ENCODE measurements at places on chromosomes 7 and 10.

DNA sequence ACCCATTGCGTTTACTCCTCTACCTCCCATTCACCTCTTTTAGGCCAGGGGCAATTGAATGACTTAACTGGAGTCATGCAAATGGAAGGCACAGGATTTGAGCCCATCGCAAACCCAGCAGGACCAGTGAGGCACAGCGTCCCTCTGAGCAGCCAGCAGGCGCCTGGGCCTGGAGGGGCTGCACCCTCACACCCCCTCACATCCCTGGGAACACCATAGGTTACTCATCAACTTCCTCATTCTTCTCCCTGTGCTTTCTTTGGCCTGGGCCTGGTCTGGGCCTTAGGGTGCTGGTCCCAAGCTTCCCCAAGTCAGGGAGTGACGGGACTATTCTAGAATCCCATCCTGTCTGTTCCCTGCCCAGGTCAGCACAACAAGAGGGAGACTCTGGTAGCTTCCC, 169.4 kb upstream of the EEPD1 start:
- DNase-seq: no peak

DNA sequence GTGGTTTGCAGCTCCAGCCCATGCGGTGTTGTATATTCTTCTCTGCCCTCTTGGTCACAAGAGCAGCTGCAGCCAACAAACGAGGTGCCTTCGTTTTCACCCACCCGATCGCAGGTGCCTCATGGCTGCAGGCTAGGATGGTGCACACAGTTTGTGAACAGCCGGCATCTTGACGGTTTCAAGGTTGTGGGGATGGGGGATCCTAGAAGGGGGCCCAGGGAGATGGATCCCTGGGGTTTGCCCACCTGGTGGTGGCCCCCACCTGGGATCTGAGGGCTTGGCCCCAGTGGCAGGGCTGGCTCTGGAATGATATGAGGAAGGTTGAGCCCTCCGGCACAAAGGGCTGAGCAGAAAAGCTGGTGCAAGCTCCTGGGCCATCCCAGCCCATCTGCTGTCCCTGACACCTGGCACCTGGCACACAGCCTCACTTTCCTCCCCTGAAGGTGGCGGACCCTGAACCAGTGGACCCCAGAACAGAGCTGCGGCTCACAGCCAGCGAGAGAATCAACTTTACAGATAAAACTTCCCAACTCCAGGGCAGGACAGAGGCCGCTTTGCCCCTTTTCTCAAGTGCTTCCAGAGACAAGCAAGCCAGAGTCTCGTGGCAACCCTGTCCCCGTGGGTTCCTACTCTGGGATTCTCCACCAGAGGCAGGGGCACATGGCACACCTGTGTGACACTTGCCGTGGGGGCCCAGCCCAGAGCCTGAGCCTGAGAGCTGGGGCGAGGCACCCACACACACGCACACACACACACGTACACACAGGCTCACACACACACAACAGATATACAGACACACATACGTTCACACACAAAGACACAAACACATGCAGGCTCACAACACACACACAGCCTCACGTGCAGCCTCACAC, 177.3 kb upstream of the PPP2R2D start:
- DNase-seq: no peak

DNA sequence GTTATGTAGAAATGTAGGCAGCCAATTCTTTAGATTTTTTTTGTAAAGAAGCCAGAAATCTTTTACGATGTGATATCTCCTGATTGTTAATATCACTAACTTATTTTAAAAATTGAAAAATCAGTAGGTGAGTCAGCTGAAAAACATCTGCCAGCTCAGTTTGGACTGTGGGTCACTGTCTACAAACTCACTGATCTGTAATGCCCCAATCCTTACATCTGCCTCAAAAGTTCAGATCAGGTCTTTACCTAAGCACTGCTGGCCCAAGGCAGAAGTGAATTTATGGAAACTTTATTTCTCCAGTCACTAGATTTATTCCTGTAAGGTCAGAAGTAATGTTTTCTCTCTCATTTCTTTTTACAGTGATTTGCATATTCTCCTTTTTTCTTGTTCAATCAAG, 31.0 kb upstream of the FAM13C start:
- no peak for DNase-seq

DNA sequence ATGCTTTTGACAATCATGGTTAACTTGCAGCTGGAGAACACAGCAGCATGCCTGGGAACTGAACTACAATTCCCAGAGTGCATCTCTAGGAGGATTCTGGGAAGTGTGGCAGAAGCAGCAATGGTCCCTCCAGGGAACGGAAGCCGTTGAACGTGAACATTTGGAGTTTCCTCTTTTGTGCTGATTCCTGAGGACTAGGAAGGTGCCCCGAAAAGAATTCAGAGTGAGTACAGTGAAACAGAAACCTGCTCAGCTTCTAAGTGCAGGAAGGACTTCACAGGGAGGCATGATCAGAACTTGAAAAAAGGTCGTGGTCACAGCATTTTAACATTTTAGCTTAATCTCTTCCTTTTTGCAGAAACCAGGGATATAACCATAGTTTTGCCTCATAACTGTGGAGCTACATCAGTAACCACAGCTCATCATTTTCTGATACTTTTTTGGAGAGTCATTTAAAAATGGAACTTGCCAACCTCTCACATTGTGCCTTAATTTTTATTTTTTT, at the start of gene NUDT13:
NUDT13 (plus strand) TSS at position 111 of the 505 bp plus-strand sequence. CDS start 3,911 bp downstream, outside the sequence.
- DNase-seq: peak; percentile 2

DNA sequence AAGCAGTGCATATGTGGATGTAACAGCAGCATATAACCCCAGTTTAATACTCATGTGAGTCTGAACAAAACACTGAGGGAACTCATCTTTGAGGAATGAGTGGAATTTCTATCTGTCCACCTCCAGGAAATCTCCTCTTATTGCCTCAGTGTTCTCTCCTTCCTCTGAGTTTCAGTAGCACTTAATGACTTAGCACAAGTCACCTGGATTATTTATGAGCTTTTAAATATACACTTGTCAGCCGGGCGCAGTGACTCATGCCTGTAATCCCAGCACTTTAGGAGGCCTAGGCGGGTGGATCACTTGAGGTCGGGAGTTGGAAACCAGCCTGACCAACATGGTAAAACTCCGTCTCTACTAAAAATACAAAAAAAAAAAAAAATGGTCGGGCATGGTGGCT, 4.3 kb downstream of the LRRC20 start:
- no peak for DNase-seq

- DNase-seq: no peak
Observed at GRCh38 chr7:92631067-92631849, 41.1 kb upstream of the FAM133B start.

DNA sequence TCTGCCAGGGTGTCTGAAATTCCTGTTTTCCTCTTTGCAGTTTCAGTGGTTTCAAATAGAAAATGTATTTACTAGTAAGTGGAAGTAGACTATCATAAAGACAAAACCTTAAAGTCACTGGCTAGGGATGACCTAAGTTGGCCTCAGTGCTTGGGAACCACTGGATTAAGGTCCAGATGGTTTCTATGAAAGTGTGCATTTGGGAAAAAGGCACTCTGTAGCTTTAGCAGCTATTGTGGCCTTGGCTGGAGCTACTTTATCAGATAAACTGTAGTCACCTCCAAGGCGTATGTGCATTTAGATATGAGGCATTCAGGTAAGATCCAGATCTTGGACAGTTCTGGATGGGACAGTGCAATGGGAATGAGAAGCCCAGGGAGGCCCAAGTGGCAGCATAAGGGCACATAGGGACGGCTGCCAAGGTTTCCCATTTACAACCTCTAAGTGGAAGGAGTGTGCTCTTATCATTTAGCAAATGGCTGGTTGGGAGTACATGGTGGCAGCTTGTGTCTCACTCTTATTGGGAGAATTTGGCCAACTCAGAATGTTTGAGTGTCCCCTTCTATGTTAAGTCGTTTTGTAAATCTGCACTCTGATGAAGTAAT, 185.6 kb downstream of the LRMDA start:
- DNase-seq: peak; percentile 7

GRCh38 chr7:105940109-105940508, 23.0 kb upstream of the CDHR3 start:
- DNase-seq: no peak

DNA sequence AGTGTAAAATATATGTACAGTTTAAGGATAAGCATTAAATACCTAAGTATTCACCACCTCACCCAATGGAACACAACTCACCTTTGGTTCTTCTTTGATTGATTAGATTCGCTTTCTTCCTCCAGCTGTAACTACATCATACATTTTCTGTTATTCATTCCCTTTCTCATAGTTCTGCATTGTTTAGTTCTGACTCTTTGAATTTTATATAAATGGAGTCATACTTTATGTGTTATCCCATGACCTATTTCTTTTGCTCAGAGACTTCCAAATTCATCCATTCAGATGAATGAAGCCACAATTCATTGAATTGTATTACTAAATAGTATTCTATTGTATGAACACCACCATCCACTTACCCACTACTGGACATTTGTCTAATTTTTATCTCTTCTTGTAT, 12.3 kb downstream of the THNSL1 start:
- DNase-seq: no peak

DNA sequence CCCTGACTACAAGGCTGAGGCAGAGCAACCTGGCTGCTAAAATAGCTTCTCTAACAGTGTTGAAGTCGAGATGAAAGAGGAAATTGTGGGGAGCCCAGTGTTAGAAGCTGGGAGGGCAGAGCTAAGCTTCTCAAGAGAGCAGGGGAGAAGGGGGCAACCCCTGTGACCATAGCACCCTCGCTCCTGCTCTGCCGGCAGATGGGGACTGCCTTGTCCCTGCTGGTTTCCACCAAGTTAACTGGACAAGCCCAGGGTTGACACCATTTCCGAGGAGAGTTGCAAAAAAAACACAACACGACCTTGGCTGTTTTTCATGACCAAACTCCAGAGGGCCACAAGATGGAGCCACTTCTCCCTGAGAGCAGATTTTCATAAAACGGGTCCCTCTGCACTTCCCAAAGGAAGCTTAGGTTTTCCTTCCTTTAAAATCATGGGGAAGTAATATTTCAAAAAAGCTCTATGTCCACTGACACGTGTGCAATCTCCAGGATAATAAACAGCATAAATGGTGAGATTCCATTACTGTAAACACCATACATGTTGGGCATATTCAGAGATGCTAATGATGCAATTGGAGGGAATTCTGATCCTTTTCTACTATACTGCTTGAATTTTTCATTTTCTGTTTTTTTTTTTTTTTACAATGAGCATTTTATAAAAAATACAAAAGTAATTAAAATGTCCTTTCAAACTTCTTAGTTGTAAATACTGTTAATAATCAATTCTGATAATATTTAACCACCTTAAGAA, 140.4 kb downstream of the PIP4K2A start:
- no peak for DNase-seq

GRCh38 chr7:134649226-134649775, 2.6 kb downstream of the BPGM start:
- no peak for DNase-seq

DNA sequence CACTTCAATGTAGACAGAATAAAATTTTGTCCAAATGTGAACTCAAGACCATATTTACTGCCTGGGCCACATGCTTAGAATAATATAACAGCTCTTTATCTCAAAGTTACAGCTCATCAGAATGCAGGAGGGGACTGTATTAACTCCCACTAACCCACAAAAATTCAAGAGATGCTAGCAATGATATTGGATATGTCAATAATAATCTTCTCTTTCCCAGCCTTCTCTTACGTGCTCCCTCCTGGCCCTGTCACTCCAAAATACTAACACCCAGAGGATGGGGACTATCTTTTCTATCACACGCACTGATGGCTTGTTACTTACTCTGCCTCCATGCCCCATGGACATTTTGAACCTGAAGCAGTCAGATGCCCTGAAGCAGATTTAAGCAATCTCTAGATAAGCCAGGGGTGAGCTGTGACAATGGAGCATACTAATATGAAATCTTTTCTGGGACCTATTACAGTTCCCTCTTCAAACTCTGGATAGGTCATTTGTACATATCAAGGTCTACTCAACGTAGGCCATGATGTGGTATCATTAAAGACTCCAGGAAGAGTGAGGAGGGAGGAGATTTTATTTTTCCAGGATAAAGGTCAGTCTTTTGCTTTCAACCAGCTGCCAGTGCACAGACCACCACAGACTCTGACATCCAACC, 803.0 kb downstream of the GRM8 start:
- no peak for DNase-seq

GRCh38 chr7:41886901-41887311, 184.0 kb upstream of the INHBA start:
- no peak for DNase-seq

DNA sequence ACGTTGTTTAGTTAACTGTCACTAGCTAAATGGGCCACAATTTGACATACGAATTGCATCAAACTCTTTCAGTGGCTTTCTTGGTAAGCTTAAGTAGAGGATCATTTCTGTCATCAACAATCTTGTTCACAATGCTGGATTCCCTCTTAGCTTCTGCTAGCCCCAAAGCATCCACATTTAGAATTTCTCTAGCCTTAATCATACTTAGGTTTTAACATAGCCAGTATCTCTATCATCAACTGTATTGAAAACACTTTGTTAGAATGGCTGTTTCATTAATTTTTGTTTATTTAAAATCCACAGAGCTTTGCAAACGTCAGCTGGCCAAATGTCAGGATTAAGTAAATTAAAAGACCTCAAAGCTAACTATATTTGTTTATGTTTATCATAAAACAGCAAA, 41.1 kb downstream of the ABRAXAS2 start:
- DNase-seq: no peak

- no peak for DNase-seq
Observed at GRCh38 chr7:31775556-31775955, 88.5 kb downstream of the PPP1R17 start.

GRCh38 chr7:130091999-130092398, 21.7 kb downstream of the KLHDC10 start:
- DNase-seq: no peak

- no peak for DNase-seq
Observed at GRCh38 chr10:13973742-13974141, 357.0 kb downstream of the FRMD4A start.

- DNase-seq: no peak
Observed at GRCh38 chr7:118944271-118944670, 719.8 kb downstream of the ANKRD7 start.

DNA sequence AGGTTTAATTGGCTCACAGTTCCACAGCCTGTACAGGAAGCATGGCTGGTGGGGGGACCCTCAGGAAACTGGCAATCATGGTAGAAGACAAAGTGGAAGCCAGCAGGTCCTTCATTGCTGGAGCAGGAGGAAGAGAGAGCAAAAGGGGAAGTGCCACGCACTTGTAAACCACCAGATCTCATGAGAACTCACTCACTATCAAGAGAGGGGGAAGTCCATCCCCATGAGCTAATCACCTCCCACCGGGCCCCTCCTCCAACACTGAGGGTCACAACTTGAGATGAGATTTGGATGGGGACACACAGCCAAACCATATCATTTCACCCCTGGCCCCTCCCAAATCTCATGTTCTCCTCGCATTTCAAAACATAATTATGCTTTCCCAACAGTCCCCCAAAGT, 171.9 kb upstream of the CACNA2D1 start:
- no peak for DNase-seq

All from NCI-H2171 treated with DMSO at 0.1 percent for 48 hours (cell line).